ENCODE measurements at places on chromosomes 7 and 10.

DNA sequence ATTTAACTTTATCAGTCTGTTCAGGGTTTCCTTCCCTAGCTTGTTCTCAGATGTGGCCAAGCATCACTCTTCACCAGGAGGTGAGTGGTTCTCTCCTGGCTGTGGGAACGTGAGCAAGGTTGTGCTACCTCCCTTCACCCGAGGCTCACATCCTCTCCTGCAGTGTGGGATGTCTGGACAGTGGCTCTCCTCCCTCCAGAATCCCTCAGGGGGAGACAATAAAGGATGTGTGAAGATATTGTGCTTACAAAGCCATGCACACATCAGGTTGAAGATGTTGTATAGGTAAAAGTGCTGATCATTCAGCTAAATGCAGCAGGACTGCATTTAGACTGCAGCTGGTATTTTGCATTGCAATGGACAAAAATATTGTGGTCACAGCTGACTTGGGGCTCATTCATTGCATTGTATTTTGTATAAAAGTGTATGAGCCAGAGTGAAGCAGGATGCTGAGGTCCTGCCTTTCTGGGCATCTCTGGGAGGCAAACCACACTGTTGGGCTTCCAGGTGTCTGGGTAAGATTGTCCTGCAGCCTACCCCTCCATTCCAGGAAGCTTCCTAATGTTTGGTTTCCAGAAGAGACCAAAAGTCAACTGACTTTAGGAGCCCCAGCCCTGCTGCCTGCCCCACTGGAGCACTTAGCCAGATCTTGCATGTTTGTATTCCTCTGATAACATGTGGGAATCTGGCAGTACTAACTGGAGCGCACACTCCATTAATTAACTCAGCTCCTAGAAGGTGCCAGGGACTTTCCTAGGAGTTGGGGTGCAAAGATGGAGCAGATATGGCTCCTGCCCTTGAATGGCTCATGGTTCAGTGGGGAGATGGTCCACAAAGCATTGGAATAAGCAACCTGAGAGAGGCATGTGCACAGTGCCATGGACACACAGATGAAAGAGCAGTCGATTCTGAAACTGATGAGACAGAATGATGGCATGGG is 292.5 kb upstream of the ZNF32 start:
- DNase-seq: no peak

DNA sequence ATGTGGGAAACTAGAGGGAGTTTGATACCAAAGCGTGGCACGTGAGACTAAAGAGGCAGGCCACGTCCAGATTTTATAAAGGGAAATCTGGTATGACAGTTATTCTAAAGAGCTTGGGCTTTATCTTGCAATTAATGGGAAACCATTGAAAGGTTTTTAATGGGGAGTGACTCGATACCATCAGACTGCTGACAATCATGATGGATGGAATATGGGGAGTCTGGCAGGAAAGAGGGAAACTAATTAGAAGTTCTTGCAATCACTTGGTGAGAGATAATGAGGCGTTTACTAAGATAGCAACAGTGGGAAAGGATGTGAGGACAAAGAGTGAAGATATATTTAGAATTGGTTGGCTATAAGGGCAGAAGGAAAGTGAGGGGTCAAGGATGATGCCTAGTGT is 94.0 kb downstream of the MBL2 start:
- no peak for DNase-seq

DNA sequence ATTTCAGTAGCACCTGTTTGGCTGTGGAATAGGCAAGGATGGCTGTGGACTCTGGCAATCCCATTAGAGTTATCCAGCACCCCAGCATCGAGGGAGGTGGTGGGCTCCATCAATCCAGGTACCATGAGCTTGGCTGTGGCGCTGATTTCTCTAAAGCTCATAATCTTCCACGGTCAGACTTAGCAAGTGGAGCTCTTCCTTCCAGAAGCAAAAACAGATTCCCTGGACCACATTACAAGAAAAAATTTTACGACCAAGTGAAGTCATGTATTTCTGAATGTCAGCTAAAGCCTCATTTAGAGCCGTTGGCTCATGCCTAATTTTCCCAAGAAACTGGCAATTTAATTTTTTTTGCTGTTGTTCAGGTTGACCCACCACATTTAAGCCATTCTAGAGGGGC is 135.1 kb downstream of the CELF2 start:
- no peak for DNase-seq

DNA sequence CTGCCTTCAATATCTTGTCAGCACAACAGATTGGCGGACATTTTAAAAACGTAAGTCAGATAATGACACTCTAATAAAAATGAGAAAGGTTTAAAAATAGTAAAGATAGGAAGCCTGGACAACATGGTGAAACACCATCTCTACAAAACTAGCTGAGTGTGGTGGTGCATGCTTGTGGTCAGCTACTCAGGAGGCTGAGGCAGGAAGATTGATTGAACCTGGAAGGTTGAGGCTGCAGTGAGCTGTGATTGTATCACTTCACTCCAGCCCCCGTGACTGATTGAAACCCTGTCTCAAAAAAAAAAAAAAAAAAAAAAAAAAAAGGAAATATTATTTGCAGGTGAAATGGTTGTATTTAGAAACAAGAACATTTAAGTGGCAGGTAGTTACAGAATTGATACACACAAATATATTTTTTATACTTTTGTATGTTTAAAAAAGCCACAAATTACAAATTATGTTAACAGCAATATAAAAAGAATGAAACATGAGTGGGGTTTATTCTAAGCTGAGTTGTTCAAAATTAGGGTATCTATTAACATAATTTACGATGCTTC is 141.9 kb downstream of the ADK start:
- DNase-seq: no peak

Measured in stimulated activated CD4-positive, alpha-beta T cell treated with anti-CD3 and anti-CD28 coated beads, Interleukin-15, amount 100 ng/mL, for 1 hour (primary cell).